ENCODE measurements at places on chromosomes 4 and X.

DNA sequence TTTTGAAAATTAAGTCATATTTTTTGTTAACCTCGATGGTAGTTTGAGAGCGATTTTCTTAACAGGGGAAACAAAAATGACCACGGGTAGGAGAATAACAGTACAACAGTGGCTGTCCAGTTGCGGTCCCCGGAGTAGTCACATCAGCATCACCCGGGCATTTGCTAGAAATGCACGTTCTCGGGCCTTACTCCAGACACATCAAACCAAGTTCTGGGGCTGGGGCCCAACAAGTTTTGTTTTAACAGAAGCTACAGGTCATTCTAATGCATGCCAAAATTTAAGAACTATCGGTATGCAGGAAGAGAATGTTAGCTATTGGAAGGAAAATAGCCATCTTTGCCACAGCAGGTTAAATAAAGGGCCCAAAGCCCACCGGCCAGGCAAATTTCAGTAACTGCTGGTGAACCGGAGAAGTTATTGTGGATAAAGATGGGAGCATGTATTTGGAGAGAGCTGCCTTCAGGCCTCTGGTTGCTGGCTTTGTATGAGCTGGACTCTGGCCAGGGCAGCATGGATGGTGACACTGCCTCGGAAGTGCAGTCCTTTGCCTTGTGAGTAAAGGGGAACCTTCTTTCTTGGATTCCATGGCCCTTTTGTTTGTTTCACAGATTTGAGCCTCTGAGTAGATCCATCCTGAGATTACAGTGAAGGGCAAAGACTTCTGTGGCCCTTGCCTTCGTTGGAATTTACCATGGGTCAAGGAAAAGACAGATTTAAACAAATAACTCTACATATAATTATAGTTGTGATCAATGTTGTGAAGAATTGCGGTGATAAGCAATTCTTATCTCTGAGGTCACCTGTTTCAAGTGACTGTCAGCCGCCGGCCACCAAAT, 62.1 kb downstream of the TBC1D14 start:
- no peak for DNase-seq

- DNase-seq = no peak
These were observed 5.9 kb upstream of the F11 start for GRCh38 chr4:186260117-186260503.

DNA sequence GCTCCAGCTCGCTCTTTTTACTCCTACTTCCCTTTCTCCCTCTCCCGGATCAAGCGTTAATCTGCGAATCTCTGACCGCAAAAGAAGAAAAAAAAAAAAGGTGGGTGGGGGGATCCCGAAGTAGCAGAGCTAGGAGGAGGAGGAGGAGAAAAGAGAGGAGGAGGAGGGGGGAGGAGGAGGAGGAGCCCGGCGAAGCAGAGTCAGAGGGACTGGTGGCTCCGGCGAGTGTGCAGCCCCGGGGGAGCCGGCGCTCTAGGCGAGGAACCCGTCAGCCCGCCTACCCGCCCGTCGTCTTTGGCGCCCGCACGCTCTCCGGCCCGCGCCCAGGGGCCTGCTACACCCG, at the start of gene NHSL2:
NHSL2 (plus strand) TSS at position 203 of the 343 bp plus-strand sequence.
- DNase-seq = no peak

DNA sequence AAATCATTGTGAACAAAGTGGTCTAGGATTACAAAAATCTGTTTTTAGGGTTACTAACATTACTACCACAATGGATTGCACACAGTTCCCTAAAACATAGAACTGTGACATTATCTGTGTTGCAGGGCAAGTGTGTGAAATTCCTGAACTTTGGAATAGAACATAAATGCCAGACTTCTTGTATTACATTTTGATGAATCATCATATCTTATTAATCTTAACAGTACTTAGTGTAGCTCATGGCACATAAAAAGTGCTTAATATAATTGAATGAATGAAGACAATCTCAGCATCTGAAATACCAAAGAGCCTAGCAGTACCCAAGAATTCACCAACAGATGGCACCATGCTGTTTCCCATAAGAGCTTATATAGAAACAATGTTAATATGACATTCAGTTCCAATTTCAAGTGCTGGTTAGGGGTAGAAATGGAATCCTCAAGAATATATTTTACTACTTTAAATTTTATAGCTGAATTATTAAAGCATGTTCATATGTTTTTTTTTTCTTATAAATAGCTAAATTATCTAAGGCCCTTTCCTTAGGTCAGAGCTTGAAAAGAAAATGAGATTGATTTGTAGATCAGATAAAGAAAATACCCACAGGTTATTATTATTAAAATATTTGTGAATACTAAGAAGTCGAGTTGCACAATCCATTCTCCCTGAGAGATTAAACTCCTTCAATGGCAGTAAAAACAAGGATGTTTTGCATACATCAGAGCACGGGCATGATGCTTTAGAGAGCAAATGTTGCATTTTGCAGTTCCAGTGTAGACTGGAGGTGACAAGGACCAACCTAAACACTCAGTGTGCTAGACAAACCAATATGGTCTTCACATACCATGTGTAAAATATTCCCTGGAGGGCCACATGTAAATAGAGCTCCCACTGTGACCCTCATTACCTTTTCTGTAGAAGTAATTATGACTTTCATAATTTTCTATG, 25.7 kb upstream of the SHISA3 start:
- no peak for DNase-seq

DNA sequence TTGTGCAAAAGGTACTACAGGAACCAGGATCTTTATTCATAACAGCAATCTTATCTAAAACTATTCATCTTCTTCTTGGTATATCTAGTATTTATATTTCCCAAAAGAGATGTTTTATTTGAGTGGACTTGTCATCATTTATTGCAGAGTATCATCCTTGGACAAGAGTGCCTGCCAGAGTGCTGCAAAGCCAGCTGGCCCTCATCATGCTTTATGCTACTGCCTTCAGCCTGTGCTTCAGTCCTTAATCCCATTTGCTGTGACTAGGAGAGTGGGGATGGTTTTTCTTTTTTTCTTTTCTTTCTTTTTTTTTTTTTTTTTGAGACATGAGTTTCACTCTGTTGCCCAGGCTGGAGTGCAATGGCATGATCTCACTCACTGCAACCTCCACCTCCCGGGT, 33.5 kb upstream of the ELF2 start:
- no peak for DNase-seq

DNA sequence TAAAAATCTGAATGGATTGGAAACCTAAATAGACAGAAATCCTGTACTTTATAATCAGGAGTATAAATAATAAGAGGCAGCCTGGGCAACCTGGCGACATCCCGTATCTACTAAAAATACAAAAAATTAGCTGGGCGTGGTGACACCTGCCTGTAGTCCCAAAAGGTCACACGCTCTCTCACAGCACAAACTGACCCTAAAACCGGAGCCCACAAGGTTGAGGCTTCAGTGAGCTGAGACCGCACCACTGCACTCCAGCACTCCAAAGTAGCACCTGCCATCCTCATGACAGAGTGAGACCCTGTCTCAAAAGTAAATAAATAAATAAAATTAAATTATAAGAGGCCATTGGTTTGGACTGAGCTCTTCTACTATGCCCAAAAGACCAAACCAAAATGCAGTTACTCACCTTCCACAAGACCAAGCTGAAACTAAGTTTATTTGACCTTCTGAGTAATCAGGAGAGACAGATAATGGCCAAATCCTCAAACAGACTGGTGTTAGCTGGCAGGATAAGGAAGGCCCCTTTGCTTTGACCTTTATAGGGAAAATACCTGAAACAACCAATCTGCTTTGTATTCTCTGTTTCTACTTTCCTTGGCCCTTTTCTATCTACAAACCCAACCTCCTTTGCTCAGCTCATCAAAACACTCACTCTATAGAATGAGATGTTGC, 3.2 kb upstream of the GRSF1 start:
- no peak for DNase-seq

DNA sequence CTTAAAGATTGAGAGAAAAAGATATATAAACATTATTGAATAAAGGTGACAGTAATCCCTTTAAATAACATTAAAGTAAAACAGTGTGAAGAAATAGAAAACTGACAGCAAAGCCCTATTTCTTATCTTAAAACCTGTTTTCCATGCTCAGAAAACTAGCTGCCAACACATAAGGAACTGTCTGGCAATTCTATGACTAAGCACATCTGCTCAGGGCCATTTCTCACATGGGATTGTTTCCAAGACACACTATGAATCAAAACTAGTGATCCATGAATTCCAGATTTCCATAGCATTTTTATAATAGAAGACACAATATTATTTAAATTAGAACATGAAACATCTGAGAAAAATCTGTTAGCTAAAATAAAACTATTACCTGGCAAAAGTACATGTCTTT, 113.4 kb downstream of the SCLT1 start:
- no peak for DNase-seq

DNA sequence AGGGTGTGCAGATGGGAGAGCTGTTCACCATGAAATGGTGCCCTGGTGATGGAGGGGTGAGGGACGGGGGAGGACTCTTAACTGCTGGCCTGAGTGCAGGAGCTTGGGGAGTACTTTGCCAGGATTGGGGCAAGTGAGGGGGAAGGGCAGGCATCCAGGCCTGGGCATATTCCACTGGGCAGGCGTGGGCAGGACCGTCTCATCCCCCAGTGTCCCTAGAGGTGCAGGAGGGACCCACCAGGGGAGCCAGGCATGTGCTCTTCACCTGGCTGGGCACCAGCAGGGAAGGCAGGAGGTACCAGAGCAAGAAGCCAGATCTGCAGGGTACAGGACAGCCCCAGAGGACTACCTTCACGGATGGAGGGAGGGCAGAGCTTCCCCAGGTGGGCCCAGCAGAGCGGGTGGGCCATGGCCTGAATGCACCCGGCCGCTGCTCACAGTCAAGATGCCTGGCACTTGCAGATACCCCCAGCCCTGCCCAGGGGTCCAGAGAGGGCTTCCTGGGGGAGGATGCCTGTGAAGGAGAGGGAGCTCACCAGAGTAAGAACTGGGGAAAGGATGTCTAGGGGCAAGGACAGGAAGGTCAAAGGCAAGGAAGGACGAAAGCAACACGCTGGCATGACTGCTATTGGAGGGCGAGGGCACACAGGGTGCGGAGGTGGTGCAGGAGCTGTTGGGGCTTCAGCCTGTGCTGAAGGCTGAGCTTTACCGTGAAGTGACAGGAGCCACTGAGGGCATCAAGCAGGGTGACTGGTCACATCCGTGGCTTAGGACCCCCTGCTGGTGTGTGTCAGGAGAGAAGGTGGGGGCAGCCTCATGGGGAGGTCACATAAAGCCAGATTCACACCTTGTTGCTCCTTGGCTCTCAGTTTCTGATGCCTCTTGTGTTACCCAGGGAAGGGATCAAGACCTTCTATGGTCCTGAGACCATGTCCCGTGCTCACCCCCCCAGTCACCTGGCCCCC, 68.2 kb upstream of the NKX1-1 start:
- DNase-seq = no peak

- no peak for DNase-seq
These were observed 5.3 kb upstream of the COMMD8 start for GRCh38 chr4:47468706-47469365.

- no peak for DNase-seq
These were observed 344.8 kb downstream of the ZNF674 start for GRCh38 chrX:46200413-46200812.

DNA sequence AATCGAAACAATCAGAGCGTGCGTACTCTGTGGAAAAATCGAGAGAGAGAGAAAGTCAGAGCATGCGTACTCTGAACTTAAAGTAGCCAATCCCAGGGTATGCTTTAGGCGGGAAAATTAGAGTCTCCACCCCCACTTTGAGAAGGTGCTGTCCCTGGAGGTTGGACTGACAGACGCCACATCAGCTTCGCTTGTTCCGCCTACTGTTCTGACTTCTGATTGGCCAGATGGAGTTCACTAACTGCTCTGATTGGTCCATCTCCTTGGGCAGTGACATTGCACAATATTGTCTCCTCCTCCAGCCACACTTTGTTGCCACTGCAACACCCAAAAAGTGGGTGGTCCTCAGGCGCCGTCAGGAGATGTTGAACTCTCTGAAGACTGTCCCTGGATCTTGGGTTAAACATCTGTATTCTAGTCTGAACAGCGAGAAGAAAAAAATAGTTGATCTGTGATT, at the start of gene SSX5:
SSX5 (minus strand) TSS at position 51 of the 457 bp plus-strand sequence. CDS start 1,437 bp downstream, outside the sequence.
- no peak for DNase-seq

DNA sequence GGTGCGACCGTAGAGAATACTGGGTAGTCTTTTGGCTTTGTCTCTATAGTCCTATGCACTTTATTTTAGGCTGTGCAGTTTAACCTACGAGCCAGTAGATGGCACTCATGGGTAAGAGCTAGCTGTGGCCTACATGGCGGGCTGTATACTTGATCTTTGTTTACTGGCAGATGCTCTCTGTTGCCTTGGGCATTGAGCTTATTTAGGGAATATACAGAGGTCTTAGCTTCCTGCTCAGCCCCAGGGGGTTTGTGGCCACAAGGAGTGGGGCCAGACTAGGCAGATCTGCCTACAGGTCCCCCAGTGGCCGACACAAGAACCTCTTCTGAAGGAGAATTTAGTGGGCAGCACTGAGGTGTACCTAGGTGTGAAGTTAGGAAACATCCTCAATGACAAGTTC, 227.6 kb upstream of the HDX start:
- DNase-seq = no peak

Data from activated CD4-positive, alpha-beta T cell treated with anti-CD3 and anti-CD28 coated beads for 1 hour (primary cell).